Colonic mucosa (tissue), 4 donors: ENCODE measurements at places on chromosomes 5 and 9.

DNA sequence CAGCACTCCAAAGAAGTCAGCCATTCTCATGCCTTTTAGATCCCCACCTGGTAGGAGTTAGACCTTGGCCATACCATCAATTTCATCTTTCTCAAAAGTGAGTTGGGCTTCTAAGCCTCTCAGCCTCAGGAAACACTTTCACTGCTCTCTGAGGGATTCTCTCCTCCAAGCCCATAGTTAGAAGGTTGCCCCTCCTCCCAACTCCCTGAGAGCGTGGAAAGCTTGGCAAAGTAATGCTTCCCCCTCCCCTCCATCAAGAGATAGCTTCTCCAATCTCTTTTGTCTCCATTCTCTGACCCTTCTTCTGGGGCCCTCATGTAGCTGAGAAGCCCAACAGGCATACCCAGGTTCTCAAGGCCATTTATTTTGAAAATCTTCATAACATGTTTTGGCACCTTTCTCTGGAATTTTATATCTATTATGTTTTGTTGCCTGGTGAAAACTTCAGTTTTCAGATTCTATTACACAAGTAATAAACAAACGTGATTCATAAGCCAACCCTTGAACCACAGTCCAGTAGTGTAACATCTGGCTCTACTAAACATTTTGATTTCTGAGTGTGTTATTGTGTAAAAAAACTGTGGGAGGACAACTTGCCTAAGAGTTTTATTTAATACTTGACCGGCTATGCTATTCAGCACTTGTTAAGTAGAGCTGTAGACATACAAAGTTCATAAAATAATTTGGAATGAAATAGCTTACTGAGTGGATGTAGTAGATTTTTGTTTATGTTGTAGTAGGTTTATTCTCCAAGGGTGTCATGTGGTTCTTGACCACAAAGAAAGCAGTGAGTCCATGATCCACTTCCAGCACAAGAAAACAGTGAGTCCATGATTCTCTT lies 17.1 kb downstream of the LVRN start:
- DNase-seq = no peak

- no peak for DNase-seq
Observed at GRCh38 chr5:137619191-137619870, 116.6 kb downstream of the KLHL3 start.

DNA sequence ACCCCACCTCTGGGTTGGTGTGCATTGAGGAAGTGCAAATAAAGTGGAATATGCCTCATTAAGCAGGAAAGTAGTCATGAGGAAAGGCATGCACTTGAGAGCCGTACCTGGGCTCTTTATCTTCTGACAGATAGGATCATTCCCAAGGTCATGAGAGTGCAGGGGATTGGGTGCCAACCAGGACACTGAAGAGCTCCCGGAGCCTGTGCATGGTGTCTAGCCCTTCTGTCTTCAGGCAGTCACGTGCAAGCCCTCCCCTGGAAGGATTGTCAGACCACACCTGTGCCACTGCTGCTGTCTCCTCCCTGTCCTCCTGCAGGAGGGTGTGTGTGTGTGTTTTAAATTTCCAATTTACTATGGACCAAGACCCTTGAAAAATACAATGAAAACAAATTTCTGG lies 69.6 kb downstream of the PDE8B start:
- DNase-seq = no peak

DNA sequence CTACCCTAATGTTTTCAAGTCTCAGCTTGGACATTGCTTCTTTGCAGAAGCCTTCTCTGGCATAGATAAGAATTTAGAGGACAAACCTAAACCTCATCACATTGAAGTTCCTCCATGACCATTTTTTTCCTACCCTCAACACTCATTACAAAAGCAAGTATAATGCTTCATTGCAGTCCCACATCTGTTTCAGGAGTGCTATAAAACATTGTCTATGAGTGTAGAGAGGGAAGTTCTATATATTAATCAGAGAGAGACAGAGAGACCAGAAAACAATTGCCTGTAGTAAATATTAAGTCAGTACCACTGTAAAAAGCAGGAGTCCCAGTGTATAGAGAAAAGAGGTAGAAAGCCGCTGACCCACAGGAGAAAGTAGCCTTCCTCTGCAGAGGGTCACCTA lies 149.7 kb downstream of the PRELID2 start:
- no peak for DNase-seq

DNA sequence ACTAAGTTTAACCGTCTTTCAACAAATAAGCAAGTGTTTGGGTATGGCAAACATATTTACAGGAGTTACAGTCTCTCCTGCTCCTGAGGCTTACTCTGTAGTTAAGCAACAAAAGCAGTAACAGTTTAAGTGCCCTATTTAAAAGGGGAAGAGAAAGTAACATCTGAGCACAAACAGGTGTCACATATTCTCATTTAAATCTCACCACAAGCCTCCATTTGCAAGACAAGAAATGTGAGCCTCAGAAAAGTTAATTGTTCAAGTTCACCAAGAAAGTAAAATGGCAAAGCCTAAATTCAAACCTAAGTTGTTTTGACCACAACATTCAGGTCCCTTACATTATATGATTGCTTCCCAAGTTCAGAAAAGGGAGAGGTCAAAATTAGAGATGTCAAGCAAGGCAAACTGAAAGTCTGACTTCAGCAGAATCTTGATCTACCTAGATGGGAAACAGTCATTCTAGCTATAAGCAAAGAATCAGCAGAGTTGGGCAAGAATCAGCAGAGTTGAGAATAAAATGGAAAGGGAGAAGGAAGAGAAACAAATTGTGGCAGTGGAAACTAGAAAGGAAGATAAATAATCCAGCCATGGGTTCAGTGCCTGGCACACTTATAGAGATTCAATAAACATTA lies 93.4 kb downstream of the STRBP start:
- no peak for DNase-seq

DNA sequence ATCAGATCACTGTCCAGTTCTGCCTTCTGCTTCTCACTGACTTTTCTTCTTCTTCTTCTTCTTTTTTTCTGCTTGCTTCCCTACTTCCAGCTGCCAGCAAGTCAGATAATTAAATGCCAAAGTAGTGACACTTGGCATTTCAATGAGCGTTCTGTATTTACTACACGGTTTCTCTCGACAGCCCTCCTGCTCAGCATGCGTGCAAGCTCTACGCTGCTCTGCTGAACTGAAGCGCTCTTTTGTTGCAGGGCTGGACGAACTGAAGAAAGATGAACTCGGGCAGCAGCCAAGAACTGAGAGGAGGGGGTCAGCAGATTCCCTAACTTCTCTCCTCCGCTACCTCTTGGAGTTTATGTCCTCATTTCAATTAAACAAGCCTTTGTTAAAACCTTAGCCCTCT lies 319.1 kb downstream of the GLIS3 start:
- no peak for DNase-seq

- DNase-seq = no peak
Observed at GRCh38 chr5:102130386-102130785, 165.7 kb downstream of the SLCO4C1 start.

GRCh38 chr9:122988920-122989621 lies 44.4 kb upstream of the GPR21 start:
- DNase-seq = no peak

DNA sequence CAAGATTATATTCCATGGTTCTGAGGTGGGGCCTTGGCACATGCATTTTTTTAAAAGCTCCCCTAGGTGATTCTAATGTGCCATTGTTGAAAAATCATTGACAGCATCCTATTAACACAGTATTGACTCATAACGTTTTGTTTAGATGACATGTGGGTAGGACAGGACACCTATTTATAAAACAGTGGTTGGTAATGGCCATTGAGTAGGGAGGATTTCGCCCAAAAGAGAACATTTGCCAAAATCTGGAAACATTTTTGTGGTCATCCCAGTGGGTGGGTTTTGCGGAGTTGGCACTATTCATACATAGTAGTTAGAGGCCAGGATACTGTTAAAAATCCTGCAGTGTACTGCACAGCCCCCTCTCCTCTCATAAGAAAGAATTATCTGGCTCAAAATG lies 6.4 kb upstream of the CHD1 start:
- DNase-seq = no peak

DNA sequence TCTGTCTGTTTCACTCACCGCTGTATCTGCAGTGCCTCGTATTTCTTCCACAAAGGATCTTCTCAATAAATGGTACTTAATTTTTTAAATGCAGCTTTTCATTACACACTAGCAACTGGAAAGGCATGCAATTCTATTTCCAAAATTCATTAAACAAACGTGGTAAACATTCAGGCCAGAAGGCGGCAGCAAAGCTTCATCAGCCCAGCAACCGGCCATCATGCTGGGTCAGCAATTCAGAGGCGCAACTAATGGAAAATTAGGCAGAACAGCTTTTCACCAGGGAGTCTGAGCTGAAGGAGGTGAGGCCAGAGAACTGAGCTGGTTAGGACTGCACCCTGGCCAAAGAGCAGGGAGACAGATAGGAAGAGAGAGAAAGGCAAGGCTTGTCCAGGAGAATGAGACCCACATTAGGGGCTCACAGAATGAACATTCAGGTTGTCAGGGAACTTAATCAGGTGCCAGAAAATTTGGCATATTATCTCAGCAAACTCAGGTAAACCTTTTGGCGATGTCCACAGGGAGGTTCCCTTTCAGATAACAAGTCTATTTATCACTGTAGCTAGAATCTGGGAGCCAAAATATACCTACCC lies 17.7 kb upstream of the RNF180 start:
- peak; percentile 34 for DNase-seq

DNA sequence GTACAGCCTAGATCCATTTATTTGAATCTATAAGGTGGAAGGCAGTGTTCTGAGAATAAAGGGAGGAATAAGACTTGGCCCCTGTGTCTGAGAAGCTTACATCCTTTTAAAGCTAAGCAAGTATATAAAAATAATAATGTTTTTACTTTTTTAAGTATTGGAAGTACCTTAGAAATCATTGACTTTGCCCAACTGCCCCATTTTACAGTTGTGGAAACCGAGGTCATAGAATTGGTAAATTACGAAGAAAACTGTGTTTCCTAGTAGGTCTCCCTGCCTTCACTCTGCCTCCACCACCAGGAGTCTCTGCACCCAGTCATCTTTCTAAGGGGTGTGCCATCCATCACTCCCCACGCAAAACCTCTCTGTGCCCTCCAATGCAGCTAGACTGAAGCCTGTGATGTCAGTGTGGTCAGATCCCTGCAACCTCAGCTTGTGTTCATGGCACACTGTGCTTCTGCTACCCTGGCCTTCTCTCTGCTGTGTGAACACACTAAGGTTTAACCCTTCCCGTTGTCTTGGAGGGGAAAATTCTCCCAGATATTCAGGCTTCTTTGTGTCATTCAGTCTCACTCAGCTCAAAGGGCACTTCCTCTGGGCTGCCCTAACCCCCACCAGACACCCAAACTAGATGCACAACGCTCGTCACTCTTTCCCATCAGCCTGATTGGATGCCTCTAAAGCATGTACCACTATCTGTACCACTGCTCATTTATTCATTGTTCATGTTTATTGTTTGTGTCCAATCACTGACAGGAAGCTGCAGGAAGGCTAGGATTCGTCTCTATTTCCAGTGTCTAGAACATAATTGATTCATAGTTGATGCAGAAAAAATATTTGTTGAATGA lies 18.2 kb downstream of the ADRB2 start:
- DNase-seq = no peak

DNA sequence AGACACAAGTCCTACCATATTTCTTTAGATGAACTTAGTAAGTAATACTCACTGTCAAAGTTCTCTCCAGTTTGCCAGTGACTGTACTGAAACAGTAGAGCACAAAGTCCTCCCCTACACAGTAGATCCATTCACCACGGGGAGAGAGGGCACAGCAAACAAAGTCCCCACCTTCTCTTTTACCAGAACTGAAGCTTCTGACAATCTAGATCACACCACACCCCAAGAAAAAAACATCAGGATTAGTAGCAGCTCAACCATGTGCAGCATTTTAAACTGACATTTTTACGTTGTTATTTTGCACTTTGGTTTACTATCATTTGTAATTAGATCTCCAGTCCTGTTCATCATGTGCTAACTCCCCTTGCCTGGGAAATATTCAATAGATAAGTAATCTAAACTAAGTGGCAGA lies 23.0 kb downstream of the DNAJA1 start:
- no peak for DNase-seq

GRCh38 chr5:107235167-107235566 lies 435.6 kb downstream of the EFNA5 start:
- no peak for DNase-seq
